ENCODE measurements at places on chromosomes 5 and 9. TPM values are rescaled to one million over a fixed set of nuclear protein-coding genes. Genes with fewer than 3 reads are reported as not detected.

The C5 gene
- 3.5 TPM for total RNA-seq

DNA sequence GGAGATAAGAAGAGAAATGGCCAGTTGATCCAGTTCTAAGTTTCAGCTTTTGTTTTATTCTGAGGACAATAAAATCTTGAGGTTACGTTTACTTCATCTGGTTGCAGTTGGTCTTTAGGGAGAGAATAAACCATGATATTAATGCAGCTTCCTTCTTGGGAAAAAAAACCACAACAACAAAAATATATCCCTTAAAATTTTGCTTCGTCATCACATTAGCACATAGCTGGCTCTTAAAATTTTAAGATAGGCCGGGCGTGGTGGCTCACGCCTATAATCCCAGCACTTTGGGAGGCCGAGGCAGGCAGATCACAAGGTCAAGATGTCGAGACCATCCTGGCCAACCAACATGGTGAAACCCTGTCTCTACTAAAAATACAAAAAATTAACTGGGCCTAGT is 86.4 kb downstream of the EQTN start:
- no peaks in the 10 kb centered on the region for H3K36me3 ChIP-seq
- peaks cover 11% of the 10 kb centered on the region for H3K27me3 ChIP-seq
- H3K4me1 ChIP-seq, result no peaks in the 10 kb centered on the region
- no peak overlapping the region for H3K4me3 ChIP-seq
- H3K27ac ChIP-seq, result no peak overlapping the region
- DNase-seq, result no peak

The PTBP3 gene
- total RNA-seq, result 138 TPM

DNA sequence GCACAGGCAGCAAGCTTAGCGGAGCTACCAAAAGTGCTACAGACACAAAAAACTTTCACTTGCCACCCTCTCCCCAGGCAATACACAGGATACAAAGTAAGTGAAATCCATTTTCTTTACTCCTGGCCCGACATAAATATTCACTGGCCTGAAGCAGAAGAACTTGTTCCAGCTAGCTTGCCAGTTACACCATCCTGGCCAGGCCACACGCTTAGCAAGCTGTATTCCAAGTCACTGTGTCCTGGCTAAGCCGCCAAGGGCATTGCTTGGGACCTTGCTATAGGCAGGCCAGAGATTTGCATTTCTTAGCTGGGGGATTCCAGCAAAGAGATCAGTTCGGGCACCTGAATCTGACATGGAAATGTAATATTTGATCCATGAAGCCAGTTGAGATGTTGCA is 71.0 kb upstream of the SLC1A3 start:
- H3K4me1 ChIP-seq, result no peaks in the 10 kb centered on the region
- no peak for DNase-seq
- H3K27me3 ChIP-seq, result peaks cover 4% of the 10 kb centered on the region
- no peaks in the 10 kb centered on the region for H3K36me3 ChIP-seq

The DOLK gene
- total RNA-seq, result 6.9 TPM

- no peaks in the 10 kb centered on the region for H3K4me1 ChIP-seq
- H3K36me3 ChIP-seq, result no peaks in the 10 kb centered on the region
- DNase-seq, result no peak
- no peak overlapping the region for H3K27ac ChIP-seq
Observed at GRCh38 chr9:84218322-84218721, 122.2 kb downstream of the SLC28A3 start.

GRCh38 chr5:107393851-107394250 is 276.9 kb downstream of the EFNA5 start:
- H3K27ac ChIP-seq, result no peak overlapping the region
- DNase-seq, result no peak
- no peak overlapping the region for H3K4me3 ChIP-seq
- peaks cover 11% of the 10 kb centered on the region for H3K4me1 ChIP-seq
- H3K27me3 ChIP-seq, result peaks cover 11% of the 10 kb centered on the region
- no peaks in the 10 kb centered on the region for H3K36me3 ChIP-seq

- peaks cover 8% of the 10 kb centered on the region for H3K36me3 ChIP-seq
- H3K4me3 ChIP-seq, result no peak overlapping the region
- H3K27ac ChIP-seq, result no peak overlapping the region
- DNase-seq, result no peak
Observed at GRCh38 chr5:177369645-177370440, 12.1 kb downstream of the RGS14 start.

GRCh38 chr5:61283471-61283870 is 48.6 kb upstream of the ZSWIM6 start:
- peaks cover 19% of the 10 kb centered on the region for H3K4me1 ChIP-seq
- no peaks in the 10 kb centered on the region for H3K27me3 ChIP-seq
- H3K27ac ChIP-seq, result no peak overlapping the region
- no peak overlapping the region for H3K4me3 ChIP-seq
- H3K36me3 ChIP-seq, result no peaks in the 10 kb centered on the region

DNA sequence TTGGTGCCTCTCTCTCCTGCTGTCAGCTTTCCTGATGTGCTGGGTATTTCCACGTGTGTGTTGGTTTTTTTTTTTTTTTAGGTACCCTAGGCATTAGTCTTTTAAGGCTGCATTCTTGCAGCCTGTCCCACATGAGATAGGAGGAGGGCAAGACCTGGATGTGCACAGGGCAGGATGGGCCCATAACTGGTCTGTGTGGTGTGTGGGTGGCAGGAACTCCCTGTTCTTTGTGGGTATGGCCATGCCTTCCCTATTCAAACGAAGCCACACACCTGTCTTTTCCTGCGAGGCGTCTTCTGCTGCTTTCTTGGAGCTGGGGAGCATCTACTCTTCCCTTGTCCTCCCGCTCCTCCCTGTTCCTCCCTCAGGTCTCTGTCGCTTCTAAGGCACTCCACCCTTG is 6.8 kb downstream of the SYK start:
- no peaks in the 10 kb centered on the region for H3K36me3 ChIP-seq
- DNase-seq, result no peak
- H3K27ac ChIP-seq, result no peak overlapping the region
- peaks cover 72% of the 10 kb centered on the region for H3K27me3 ChIP-seq
- H3K4me1 ChIP-seq, result no peaks in the 10 kb centered on the region

DNA sequence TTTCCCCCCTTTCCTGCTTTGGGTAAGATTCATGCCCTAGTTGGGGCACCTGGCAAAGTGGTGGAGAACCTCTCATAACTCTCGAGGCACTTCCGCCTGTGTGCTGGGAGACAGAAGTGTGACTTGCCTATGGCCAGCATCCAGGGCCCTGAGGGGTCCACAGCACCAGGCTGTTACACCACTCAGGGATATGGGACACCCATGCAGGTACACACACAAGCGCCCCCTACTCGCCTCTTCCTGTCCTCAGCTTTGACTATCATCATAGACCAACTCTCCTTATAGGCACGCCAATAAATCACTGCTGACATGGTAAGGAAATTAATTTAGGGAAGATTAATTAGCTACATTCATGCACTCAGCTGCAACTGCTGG is 45.4 kb downstream of the SHB start:
- H3K4me3 ChIP-seq, result no peak overlapping the region
- no peaks in the 10 kb centered on the region for H3K36me3 ChIP-seq
- no peak overlapping the region for H3K27ac ChIP-seq
- H3K4me1 ChIP-seq, result no peaks in the 10 kb centered on the region
- H3K27me3 ChIP-seq, result no peaks in the 10 kb centered on the region
